ENCODE measurements at places on chromosomes 5 and 9.

- no peak for DNase-seq
These were observed 33.6 kb upstream of the GABRP start for GRCh38 chr5:170749911-170750431.

GRCh38 chr5:5932824-5933223 is 445.5 kb downstream of the MED10 start:
- DNase-seq, result no peak

- no peak for DNase-seq
These were observed 263.4 kb downstream of the DEPDC1B start for GRCh38 chr5:60436518-60436917.

GRCh38 chr9:100486479-100487176 is 13.7 kb downstream of the TMEFF1 start:
- no peak for DNase-seq

DNA sequence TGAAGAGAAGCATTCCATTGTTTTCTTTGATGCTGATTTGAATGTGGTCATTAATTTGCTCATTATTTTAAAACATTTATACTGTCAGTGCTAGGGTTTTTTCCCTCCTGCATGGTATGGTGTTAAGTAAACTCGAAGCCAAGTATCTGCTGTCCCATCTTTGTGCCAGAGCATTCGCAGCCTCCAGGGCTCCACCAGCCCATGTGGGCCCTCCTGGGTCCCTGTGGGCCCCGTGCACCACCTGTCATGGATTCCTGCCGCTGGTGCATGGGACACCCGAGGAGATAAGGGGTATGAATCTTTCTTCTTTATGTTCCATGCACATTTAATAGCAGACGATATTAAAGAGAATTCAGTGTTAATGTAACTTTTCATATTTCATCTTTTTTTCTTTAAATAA is 95.1 kb downstream of the TRIO start:
- DNase-seq, result no peak

DNA sequence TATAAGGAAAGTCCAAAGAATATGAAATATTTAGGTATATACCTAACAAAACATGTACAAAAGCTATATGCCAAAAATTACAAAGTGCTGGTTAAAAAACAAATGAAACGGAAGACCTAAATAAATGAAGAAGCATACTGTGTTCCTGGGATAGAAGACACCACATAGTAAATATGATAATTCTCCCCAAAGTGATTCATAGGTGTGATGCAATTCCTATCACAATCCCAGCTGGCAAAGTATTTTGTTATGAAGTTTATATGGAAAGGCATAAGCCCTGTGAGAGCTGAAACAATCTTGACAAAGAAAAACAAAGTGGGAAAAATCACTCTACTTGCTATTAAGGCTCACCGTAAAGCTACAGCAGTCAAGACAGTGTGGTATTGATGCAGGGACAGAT is 2.6 kb upstream of the SMIM23 start:
- no peak for DNase-seq

DNA sequence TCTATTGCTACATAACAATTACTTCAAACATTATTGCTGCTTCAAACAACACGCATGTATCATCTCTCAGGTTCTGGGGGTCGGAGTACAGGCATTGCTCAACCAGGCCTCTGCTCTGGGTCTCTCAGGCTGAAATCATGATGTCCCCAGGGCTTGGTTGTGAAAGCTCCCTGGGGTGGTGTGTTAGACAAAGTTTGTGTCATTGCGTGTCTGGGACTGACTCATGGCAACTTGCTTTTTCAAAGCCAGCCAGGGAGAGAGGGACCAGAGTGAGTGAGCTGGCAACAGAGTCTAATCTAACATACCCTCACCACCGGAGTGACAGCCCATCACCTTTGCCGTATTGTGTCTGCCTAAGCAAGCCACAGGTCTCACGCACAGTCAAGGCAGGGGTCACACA is 259.2 kb upstream of the NFIL3 start:
- no peak for DNase-seq

DNA sequence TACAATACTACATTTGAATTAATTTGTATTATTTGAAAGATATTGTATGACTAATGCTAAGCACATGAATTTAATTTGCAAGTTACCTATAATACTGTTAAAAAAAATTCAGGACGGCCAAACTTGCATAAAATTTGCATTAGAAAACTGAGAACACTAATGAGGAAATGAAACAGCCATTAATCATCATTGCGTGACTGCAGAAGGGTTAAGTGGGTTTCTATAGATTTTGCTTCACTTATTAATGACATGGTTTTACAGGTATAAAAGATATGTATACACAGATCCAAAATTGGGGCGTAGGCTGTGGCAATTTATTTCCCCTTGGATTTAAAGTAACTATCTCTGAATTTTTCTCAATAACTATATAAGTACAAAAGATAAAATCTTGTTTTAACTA is 882.6 kb downstream of the PTPRD start:
- DNase-seq, result no peak

GRCh38 chr9:27629425-27629824 is 56.1 kb upstream of the C9orf72 start:
- DNase-seq, result no peak

GRCh38 chr5:81019748-81020147 is 59.6 kb downstream of the RASGRF2 start:
- no peak for DNase-seq

GRCh38 chr9:17622141-17622540 is 43.3 kb downstream of the SH3GL2 start:
- DNase-seq, result no peak

DNA sequence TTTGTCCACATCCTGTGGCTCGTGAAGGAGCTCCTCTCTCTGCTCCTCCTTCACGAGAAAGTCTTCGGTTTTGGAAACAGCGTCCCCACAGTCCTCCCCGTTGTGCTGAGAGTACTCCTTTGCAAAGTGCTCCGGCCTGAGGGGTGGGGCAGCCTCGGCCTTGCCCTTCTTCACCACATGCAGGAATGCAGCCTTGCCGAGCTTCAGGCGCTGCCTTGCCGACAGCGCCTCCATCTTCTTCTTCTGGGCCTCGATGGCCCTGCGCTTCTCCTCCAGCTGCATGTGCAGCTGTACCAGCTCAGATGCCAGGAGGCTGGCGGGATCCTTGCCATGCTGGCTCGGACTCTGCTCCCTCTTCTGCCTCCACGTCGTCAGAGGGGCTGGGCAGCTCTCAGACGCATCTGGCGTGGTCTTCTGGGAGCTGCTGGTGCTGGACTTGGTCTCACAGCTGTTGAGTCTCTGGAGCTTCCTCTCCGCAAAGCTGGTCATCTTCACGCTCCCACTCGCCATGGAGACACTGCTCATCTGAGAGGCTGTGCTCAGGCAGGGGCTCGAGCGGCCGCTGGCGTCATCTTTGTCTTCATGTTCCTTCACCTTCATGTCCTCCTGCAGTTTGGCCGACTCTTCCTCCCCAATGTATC is 85.5 kb downstream of the CAMSAP1 start:
- DNase-seq, result no peak

GRCh38 chr5:98791898-98792580 is 18.6 kb downstream of the RGMB start:
- DNase-seq, result no peak

DNA sequence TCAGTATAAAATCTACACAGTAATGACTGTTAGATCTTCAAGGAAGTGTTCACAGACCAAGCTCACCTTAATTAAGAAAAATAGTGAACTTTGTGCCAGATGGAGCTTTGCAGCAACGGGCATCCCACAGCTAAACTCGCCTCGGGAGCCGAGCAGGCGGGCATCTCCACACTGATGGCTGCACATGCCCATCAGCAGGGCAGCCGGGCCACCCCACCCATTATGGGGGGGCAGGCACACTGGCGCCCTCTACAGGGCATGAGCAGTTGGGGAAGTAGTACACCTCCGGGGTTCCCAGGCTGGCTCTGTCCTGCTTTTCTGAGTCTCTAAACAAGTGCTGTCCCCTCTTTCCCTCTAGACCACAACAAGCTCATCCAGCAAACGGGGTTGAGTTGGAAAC is 21.6 kb downstream of the ANKS6 start:
- DNase-seq, result no peak

GRCh38 chr5:164332349-164333196 is 827.2 kb downstream of the MAT2B start:
- no peak for DNase-seq

DNA sequence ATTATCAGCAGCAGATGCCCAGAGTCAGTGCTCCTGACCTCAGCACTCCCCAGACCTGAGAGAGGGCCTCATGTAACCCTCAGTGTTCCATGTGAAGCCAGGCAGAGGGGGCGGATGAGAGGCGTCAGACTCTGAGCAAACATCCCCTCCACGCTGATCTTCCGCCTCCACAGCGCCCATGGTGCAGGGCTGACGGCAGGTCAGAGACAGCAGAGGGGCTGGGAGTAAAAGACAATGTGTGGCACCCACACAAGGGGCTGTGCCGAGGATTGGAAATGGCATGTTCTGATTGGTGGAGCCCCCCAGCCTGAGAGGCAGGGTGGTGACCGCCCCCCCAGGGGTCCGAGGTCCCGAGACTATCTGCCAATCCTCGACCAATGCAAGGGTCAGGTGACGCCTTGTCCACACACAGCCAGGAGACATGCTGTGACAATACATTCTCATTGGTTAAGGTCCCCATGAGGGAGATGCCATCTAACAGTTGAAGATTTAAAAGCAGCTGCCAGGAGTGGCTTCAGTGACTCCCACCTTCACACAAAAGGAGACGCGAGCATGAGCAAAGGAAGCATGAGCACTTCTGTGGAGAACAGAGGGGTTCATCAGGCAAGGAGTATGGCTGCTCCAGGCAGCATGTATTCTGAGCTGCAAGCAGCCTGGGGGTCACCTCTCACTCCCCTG is 19.3 kb upstream of the SLC25A51 start:
- DNase-seq, result no peak

- DNase-seq, result no peak
These were observed 394.2 kb downstream of the MLLT3 start for GRCh38 chr9:20228096-20228495.

DNA sequence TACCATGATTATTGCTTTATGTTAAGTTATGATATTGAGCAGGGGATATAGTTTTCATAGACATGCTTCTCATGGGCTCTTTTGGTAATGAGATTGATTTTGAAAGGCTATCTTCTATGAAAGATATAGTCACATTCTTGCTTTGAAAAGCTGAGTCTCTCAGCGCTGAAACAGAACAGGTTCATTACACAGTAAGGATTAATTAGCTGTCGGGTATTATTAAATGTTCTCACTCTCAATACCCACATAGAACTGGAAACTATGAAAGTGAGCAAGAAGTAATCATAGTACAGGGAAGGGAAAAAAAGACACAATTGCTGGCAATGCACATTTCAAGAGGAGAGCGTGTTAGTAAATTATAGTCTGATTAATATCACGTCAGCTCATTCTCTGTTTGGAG is 171.6 kb upstream of the GPR151 start:
- no peak for DNase-seq

DNA sequence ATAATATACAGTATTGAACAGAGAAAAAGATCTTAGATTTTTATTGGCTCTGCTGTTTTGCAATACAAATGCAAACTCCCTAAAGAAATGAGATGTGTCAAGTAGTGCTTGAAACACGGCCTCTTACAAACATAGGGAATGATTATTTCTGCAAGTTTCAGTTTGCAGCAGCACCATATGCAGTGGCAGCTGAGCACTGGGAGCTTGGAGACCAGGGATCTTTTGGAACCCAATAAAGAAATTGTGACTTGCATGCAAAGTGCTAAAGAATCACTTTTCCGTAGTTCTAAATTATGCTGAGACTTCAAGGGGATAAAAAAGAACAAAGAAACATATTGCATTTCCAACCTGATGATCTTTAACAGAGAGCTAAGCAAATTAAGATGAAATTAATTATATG is 674.6 kb upstream of the ZNF608 start:
- no peak for DNase-seq

DNA sequence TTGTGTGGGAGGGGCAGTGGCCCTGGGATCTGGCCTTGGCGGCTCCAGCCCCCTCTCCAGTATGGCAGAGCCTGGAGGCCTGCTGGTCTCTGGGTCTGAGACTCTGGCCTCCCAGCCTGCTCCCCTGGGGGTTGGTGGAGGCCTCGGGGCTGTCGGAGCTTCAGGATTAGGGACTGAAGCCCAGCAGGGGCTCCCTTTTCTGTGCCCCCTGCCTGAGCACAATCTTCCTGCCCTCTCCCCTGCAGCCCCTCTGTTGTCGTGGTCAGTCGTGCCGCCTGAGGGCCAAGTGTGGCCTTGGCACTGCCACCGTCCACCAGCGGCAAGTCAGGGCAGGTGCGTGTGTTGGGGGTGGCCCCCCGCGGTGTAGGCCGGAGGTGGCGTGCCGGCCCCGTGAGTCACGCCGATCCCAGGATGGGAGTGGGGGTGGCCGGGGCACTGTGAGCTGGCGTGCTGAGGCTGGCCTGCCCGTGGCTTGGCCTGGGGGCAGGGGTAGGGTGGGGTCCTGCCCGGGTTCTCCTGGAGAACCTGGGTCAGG is 53.6 kb downstream of the RXRA start:
- no peak for DNase-seq

DNA sequence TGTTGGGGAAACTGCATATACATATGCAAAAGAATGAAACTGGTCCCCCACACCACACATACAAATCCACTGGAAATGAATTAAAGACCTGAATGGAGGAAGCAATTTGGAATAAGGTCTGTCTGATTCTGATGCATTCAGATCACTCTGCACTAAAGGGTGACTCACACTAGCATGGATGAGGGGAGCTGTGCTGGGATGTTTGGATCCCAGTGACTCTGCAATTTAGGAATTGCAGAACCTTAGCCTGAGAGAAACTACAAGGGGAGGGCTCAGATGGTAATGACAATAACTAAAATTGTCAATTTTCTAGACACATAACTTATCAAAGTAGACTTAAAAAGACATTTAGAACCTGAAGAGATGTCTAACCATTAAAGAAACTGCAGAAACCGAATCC is 312.0 kb downstream of the CDK5RAP2 start:
- DNase-seq, result no peak

- DNase-seq, result no peak
These were observed 145.3 kb upstream of the SMARCA2 start for GRCh38 chr9:1869843-1870242.

- DNase-seq, result no peak
These were observed 49.4 kb downstream of the NUP214 start for GRCh38 chr9:131174681-131175239.

DNA sequence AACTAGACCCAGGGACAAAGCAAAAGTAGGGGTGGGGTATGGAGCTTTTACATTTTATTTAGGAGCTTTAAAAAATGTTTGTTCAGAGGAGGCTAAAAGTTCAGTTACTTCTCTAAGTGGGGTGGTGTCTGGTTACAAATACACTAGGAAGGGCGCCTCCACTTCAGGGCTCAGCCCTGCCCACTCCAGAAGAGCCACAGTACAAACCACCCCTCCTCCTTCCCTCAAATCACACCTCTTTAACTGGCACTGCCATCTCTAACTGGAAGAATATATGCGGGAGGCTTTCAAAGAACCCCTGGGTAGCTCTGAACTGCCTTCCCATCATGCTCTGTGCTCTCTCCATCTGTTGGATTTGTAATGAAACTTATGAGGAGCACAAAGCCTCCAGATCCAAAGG is 98.8 kb upstream of the NFIB start:
- DNase-seq, result no peak

DNA sequence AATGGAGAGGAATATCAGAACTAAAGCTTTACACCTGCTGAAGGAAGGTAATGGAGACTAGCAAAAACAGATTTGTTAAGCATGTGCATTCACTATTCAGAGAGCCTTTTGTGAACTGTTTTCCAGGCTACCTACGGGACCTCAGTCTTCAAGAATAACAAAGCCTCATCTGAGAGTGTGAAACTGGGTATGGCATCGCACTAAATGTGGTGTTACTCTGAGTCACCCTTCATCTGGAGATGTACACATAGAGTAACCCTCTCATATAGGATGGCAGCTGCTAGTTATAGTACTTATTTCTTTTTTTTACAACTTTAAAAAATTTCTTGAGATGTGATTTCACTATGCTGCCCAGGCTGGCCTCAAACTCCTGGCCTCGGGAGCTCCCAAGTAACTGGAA is 306.8 kb downstream of the ZNF608 start:
- DNase-seq, result no peak

- no peak for DNase-seq
These were observed 214.8 kb downstream of the TTLL11 start for GRCh38 chr9:121878271-121878822.
